ENCODE measurements at places on chromosomes 16 and 17. TPM values are rescaled to one million over a fixed set of nuclear protein-coding genes. Genes with fewer than 3 reads are reported as not detected.

DNA sequence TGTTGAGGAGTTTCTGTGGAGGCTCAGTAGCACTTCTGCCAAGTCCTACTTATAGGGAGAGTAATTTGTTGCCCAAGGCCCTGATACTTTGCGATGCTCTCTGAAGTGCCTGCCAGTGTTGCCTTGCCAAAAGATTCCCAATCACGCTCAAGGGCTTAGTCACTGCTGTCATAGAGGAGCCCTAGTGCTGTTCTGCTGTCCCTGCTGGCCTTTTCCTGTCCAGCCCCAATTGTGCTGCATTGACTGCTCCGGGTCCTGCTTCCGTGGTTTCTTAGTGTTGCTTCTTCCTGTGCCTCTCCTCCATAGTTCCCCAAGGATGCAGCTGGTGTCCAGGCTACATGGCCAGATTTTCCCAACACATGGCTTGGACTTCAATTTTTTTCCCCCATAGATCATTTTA, 13.9 kb downstream of the NUP93 start:
- no peak for DNase-seq

GRCh38 chr17:35588196-35588920, 1.2 kb downstream of the AP2B1 start:
- DNase-seq = no peak

- DNase-seq = no peak
Measured at GRCh38 chr17:77825621-77826020, 132.9 kb upstream of the TNRC6C start.

DNA sequence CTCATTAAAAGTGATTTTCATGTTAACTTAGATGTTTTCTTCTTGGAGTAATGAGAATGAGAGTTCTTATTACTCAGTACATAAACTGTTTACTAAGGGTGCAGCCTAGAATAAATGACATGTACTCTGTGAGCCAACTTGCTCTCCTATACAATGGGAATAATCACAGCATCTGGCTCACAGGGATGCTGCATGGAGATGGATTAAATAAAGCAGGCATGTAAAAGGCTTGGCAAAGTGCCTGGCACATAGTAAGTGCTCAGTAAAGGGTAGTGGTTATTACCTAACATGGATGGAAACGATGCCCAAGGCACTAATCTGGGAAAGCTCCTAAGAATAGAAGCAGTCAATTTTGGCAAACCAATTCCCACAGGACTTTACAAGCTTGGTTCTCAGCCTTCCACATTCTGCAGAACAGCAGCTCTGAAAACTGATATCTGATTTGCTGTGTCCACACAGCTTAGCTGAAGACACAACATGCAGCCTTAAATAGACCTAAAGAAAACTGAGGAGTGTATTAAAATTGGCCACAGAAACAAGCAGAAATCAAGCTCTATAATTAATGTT, 176.1 kb downstream of the ABCC12 start:
- no peak for DNase-seq

- no peak for DNase-seq
Measured at GRCh38 chr16:89921702-89922476, 1.3 kb upstream of the TUBB3 start.

- DNase-seq = no peak
Measured at GRCh38 chr16:49986351-49987124, 38.5 kb upstream of the CNEP1R1 start.

GRCh38 chr17:40525294-40525693, 23.9 kb upstream of the TNS4 start:
- no peak for DNase-seq

GNG13 gene
- 0.37 TPM for polyA plus RNA-seq

RCVRN gene
- polyA plus RNA-seq = 0.32 TPM

G6PC1 gene
- polyA plus RNA-seq = 4.2 TPM

IGSF6 gene
- 2.6 TPM for polyA plus RNA-seq

Measured in right renal pelvis (tissue), 4 donors.